ENCODE measurements at places on chromosomes 1 and 21. TPM values are rescaled to one million over a fixed set of nuclear protein-coding genes. Genes with fewer than 3 reads are reported as not detected.

ARL8A gene
- 22.1 TPM for total RNA-seq

E2F2 gene
- total RNA-seq, result 16.9 TPM

LAX1 gene
- total RNA-seq, result 1.7 TPM

RPAP2 gene
- total RNA-seq, result 3.1 TPM

DNA sequence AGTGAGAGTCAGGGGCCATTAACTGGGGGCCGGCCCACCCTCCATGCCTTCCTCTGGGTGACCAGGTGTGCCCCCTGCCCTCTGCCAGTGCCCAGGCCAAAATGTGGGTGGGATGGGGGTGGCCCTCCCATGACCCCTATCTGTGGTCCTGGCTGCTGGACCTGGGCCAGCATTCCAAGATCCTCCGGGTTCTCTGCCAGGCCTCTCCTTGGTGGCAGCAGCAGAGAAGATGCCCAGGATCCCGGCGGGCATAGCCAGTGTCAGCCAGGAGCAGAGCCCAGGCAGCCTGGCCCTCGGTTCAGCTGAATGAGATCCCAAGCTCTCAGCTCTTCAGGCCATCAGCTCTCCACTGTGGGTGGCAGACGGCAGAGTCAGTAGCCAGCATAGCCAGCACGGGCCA lies 31.3 kb upstream of the ACTRT2 start:
- H3K27me3 ChIP-seq, result no peaks in the 10 kb centered on the region
- no peak overlapping the region for H3K4me3 ChIP-seq
- H3K4me1 ChIP-seq, result no peaks in the 10 kb centered on the region
- no peak overlapping the region for H3K27ac ChIP-seq
- H3K36me3 ChIP-seq, result no peaks in the 10 kb centered on the region
- no peak for DNase-seq

DNA sequence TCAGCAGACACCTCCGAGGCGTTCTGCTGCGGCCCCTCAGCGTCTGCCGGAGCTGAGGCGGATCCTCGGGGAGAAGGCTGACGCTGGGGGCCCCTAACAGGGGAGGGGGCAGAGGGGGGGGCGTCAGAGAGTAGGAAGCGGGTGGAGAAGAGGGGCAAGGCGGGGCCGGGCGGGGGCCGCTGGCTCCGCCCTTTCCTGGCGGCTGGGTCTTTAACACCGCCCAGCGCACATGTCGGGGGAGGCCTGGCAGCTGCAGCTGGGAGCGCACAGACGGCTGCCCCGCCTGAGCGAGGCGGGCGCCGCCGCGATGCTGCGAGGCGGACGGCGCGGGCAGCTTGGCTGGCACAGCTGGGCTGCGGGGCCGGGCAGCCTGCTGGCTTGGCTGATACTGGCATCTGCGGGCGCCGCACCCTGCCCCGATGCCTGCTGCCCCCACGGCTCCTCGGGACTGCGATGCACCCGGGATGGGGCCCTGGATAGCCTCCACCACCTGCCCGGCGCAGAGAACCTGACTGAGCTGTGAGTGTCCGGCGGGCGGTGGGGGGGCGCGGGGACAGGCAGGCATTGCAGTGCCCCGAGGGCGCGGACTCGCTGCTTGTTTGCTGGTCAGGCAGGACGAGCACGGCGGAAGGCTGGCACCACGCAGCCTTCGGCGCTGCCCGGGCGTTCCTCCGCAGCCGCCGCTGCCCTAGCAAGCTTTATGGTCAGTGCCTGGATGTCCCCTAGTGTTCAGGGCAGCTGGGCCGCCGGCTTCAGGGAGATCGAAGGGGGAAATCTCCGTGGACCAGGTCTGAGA lies at the start of gene NTRK1:
NTRK1 (plus strand) TSS at position 238 of the 796 bp plus-strand sequence; CDS start at position 308, 70 bp downstream.
- H3K36me3 ChIP-seq, result no peaks in the 10 kb centered on the region
- H3K27me3 ChIP-seq, result peaks cover 20% of the 10 kb centered on the region
- no peak within 1 kb of the TSS for H3K27ac ChIP-seq
- peaks cover 28% of the 10 kb centered on the region for H3K4me1 ChIP-seq
- H3K4me3 ChIP-seq, result peak within 1 kb of the TSS; percentile 26
- DNase-seq, result no peak

DNA sequence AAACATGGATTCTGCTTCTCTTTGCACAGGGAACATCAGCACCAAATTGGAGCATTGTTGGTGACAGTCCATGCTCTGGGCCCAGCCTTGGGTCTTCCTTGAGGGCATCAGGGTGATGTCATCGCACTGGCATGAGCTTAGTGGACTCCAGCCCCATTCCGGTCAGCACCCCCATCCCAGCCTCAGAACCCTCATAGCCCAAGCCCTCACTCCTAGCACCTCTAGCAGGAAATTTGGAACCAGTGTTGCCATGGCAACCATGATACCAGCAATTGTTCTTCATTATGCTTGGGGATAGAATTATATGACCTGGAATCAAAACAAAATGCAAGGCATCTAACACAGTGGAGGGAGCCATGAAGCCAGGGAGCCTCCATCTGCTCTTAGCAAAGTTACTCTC lies 83.1 kb downstream of the VWA5B1 start:
- H3K27me3 ChIP-seq, result no peaks in the 10 kb centered on the region
- H3K4me1 ChIP-seq, result no peaks in the 10 kb centered on the region
- DNase-seq, result no peak
- H3K36me3 ChIP-seq, result no peaks in the 10 kb centered on the region
- H3K27ac ChIP-seq, result no peak overlapping the region

GRCh38 chr1:227560393-227561173 lies 2.8 kb upstream of the ZNF678 start:
- no peaks in the 10 kb centered on the region for H3K36me3 ChIP-seq
- H3K4me3 ChIP-seq, result no peak overlapping the region
- no peaks in the 10 kb centered on the region for H3K27me3 ChIP-seq
- peaks cover 6% of the 10 kb centered on the region for H3K4me1 ChIP-seq
- no peak overlapping the region for H3K27ac ChIP-seq

DNA sequence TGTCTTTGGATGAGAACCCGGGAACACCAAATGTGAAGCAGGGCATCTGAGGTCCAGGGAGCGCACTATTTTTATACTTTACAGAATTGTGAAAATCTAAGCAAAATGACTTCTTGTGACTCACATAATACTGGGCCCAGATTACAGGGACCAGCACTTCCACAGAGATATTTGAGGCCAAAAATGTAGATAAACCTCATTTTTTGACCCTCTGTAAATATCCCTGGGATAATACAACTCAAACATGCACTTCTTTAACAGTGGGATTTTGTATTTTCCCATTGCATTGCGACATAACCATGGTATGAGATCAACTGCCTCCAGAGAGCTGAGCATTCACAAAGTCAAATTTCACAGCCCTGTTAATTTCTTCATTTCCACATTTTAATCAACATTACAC lies 289.4 kb upstream of the ADGRL4 start:
- H3K27ac ChIP-seq, result no peak overlapping the region
- no peaks in the 10 kb centered on the region for H3K36me3 ChIP-seq
- DNase-seq, result no peak
- H3K4me3 ChIP-seq, result no peak overlapping the region

- no peaks in the 10 kb centered on the region for H3K27me3 ChIP-seq
- no peak overlapping the region for H3K27ac ChIP-seq
- H3K4me1 ChIP-seq, result peaks cover 28% of the 10 kb centered on the region
- no peak for DNase-seq
- H3K36me3 ChIP-seq, result no peaks in the 10 kb centered on the region
Measured at GRCh38 chr1:54585181-54586066, 37.4 kb downstream of the ACOT11 start.

- H3K27me3 ChIP-seq, result no peaks in the 10 kb centered on the region
- H3K27ac ChIP-seq, result peak overlapping the region; percentile 32
- peaks cover 82% of the 10 kb centered on the region for H3K4me1 ChIP-seq
- no peaks in the 10 kb centered on the region for H3K36me3 ChIP-seq
- H3K4me3 ChIP-seq, result no peak overlapping the region
Measured at GRCh38 chr1:230863449-230863848, 4.9 kb downstream of the C1orf198 start.

DNA sequence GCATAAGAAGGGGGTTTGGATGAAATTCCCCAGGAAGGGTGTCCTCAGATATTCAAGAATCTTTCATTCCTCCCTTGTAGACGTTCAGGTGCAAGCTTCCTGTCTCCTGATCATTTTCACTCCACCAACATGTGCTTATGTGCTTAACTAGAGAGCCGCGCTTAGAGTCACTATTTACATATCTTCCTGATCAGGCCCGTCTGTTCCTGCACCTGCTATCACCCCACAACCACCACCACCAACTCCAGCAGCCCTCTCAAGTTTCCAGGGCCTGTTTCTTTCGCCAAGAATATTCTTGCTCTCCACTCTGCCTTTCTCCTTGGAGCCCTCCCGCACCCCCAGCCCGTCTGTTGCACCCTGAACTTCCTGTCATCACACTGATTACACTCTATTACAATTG lies 113.4 kb downstream of the SPSB1 start:
- DNase-seq, result no peak
- H3K27ac ChIP-seq, result no peak overlapping the region

GRCh38 chr1:18908911-18909771 lies 6.8 kb upstream of the ALDH4A1 start:
- no peak for DNase-seq
- H3K4me3 ChIP-seq, result no peak overlapping the region
- peaks cover 35% of the 10 kb centered on the region for H3K36me3 ChIP-seq
- no peak overlapping the region for H3K27ac ChIP-seq

- no peak for DNase-seq
- no peaks in the 10 kb centered on the region for H3K27me3 ChIP-seq
- no peak overlapping the region for H3K4me3 ChIP-seq
- no peaks in the 10 kb centered on the region for H3K4me1 ChIP-seq
- no peak overlapping the region for H3K27ac ChIP-seq
- no peaks in the 10 kb centered on the region for H3K36me3 ChIP-seq
Measured at GRCh38 chr1:36864823-36865601, 169.3 kb downstream of the GRIK3 start.

DNA sequence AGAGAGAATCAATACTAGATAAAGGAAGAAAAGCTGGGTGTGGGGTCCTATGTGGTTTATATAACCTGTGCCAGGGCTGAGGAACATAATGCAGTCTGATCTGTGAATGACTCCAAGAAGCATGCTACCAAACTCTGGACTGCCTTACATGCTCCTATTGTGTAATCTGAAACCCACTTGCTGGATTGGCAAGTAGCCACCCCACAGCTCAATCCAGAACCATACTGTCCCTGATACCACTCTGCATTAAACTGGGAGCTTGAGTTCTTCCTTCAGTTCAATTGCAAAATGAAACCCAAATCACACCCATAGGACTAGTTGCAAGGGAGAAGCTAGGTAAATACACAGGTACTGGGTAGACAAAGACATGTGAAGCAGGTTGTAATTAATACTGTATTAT lies 115.4 kb upstream of the NEGR1 start:
- no peaks in the 10 kb centered on the region for H3K27me3 ChIP-seq
- no peak overlapping the region for H3K27ac ChIP-seq
- H3K4me1 ChIP-seq, result no peaks in the 10 kb centered on the region
- DNase-seq, result no peak
- H3K4me3 ChIP-seq, result no peak overlapping the region
- H3K36me3 ChIP-seq, result no peaks in the 10 kb centered on the region

DNA sequence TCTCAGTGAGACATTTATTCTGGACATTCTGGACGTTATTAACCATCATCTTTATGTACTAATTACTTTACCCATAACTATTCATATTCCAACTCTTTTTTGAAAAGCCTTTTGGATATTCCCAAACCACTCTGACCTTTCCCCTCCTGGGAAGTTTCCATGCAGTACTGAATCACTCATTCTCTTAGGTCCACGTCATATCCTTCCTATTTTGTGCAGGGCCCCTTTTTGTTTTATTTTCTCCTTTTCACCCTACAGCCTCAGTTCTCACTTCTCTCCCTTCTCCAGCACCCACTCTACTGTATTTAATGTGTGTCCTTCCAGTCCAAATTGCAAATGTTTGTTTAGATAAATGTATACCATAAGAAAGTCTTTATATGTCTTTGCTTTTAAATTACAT lies 16.4 kb upstream of the ATP1A1 start:
- no peaks in the 10 kb centered on the region for H3K36me3 ChIP-seq
